M059J (cell line): ENCODE measurements at places on chromosomes 1 and 21. TPM values are rescaled to one million over a fixed set of nuclear protein-coding genes. Genes with fewer than 3 reads are reported as not detected.
A peak's percentile ranks its signal among the peaks of the same experiment; 100 is the strongest.

Gene NUDT4B
- total RNA-seq = 10.7 and 31.9 TPM in 2 replicates

GRCh38 chr1:47647327-47647845, 209.5 kb downstream of the FOXD2 start:
- no peak for DNase-seq

- peak; percentile 8 for DNase-seq
Measured at GRCh38 chr1:114558544-114558943, 22.9 kb downstream of the BCAS2 start.

Gene SELL
- total RNA-seq = 0.15 TPM in 1 of 2 replicates, not detected in the other

Gene HHAT
- 4.2 and 5.2 TPM in 2 replicates for total RNA-seq

Gene CYP2J2
- total RNA-seq = 1.7 and 3.2 TPM in 2 replicates

Gene CASP9
- 5.0 and 10.1 TPM in 2 replicates for total RNA-seq

Gene HMCN1
- 1.6 and 2.1 TPM in 2 replicates for total RNA-seq

GRCh38 chr1:226661271-226661670, 77.8 kb downstream of the ITPKB start:
- DNase-seq = no peak

DNA sequence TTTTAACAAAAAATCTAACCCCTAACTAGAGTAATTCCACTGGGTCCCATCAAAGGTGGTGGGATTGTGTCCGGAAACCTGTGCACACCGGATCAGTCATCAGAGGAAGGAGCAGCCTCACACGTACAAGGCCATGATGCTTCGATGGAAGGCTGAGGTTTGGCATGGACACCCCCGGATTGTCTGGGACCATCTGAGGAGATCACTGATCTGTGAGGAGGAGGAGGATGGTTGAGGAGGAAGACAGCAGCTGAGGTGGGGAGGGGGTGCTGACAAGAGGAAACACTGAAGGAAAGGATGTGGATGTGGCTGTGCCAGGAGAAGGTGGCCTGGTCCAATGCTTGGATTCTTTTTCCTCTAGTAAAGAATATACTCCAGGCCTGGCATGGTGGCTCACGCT, 41.3 kb downstream of the GPR161 start:
- DNase-seq = no peak

Gene C1orf87
- not detected in 2 replicates for total RNA-seq

GRCh38 chr21:35102488-35103371, 53.6 kb upstream of the RUNX1 start:
- DNase-seq = no peak

DNA sequence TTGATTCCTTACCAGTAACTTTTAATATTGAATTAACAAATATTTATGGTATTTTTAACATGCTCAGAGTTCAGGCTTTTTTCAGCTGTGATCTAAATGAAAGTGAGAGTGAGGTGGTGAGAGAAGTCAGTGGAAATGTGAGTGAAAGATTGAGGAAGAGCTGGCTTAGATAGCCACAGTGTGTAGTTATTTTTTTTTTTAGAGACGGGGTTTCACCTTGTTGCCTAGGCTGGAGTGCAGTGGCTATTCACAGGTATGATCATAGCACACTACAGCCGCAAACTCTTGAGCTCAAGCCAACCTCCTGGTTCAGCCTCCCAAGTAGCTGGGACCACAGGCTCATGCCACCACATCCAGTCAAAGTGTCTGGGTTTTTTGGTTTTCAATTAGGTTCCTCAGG, 10.9 kb downstream of the RNF11 start:
- no peak for DNase-seq

DNA sequence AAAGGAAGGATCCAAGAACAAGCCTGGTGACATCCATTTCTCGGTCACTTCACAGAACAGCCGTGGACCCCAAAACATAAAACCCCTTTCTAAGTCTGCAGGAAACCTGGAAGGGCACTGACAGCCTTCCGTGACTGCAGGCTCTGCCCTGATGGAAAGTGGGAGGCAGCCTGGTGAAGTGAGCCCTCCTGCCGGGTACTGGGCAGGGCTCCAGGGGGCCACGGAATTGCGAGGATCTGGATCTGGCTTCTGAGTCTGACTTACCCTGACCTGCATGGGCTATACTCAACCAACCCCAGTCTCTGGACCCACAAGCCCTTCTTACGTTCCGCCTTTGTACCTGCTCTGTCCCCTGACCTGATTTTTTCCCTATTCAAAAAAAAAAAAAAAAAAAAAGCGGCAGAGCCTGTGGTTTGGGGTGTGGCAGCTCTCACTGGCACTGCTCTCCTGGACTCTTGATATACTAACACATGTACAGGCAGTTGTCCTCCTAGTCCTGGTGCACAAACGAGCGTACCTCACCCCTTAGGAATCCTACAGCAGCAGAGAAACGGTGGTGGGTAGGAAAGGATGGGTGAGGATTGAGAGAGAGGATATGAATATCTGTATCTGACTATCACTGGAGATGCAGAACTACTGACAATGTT, 82.9 kb downstream of the BEND5 start:
- DNase-seq = no peak

Gene KCNE2
- 0.10 TPM in 1 of 2 replicates, not detected in the other for total RNA-seq

DNA sequence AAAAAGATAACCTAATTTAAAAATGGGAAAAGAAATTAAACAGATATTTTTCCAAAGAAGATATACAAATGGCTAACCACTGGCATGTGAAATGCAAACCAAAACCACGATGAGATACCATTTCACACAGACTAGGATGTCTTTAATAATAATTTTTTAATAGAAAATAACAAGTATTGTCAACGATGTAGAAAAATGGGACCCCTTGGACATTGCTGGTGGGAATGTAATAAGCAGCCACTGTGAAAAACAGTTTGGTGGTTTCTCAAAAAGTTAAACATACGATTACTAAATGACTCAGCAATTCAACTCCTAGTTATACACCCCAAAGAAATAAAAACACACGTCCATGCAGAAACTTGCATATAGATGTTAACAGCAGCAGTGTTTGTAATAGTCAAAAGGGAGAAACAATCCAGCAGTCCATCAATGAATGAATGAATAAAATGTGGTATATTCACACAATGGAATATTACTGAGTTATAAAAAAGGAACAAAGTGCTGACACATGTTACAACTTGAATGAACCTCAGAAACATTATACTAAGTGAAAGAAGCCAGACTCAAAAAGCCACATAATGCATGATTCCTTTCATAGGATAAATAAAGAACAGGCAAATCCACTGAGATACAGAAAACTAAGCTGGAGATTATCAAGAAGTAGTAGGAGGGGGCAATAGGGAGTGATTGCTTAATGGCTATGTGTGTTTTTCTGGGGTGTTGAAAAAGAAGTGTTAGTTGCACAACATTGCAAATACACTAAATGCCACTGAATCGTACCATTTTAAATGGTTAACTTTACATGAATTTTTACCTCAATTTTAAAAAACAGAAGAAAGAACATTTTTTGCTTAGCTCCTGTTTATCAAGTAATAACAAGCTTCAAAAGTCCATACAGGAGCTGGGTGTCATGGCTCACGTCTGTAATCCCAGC, 4.1 kb downstream of the PPT1 start:
- no peak for DNase-seq

DNA sequence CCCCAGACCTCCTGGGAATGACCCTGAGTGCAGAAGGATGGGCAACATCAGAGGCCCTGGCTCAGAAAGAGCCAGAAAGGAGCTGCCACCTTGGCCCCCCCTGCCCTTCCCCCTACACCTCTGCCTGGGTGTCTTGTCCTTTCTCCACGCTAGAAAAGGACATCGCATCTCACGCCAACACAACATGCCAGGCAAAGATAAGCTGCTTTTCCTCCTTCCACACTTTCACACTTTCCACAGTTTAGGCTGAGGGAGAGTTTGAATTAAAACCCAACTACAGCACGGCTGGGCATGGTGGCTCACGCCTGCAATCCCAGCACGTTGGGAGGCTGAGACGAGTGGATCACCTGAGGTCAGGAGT, 109.5 kb downstream of the SPSB1 start:
- DNase-seq = no peak

- no peak for DNase-seq
Measured at GRCh38 chr1:156703336-156703735, 2.0 kb downstream of the CRABP2 start.

Gene CFH
- total RNA-seq = 58.0 and 76.5 TPM in 2 replicates

DNA sequence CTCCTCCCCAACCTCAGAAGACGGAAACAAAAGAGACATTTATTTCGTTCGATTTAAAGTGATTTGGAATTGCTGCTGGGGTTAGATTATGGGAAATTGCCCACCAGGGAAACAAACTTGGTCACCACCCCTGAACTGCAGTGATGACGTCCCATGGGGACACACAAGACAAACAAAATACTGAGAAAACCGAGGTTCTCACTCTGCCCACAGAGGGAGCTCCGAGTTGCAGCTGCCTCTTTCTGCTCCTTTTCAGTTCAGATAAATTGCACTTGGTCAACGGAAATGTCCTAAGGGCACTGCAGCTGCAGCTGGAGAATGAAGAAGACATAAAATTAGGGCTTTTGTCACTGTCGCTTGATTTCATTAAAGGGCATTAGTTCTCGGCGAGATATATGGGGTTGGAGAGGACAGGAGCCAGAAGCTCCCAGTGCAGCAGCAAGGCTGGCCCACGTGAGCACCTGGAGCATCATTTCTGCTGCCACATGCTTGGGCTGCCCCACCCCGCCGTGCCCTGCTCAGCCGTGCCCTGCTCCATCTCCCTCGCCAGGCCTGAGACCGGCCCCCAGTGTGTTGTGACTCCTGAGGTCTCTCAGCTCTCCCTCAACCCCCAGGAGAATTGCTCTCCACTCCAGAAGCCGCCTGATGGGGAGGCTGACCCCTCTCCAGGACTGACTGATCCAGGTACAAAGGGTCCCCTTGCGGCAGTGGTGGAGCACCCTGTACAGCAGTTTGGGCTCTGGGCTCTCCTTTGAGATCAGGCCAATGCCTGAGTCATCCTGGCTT, 231.7 kb upstream of the AJAP1 start:
- DNase-seq = no peak

- DNase-seq = no peak
Measured at GRCh38 chr1:61109158-61109557, 26.8 kb downstream of the NFIA start.

Gene CRABP2
- total RNA-seq = 21.1 and 31.9 TPM in 2 replicates

DNA sequence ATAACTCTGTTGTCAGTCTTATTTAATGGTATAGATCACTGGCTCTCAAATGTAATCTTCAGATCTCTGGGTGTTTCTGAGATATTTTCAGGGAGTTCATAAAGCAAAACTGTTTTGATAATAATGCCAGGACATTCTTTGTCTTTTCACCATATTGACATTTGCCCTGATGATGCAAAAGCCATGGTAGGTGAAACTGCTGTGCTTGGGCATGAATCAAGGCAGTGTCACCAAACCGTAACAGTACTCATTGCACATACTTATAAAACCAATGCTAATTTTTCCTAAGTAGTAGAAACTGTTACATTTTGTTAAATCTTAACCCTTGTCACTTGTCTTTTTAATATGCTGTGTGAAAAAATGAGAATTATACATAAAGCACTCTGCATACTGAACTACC, 76.0 kb downstream of the RPS6KC1 start:
- no peak for DNase-seq

- DNase-seq = no peak
Measured at GRCh38 chr1:96533820-96534219, 187.8 kb upstream of the PTBP2 start.

DNA sequence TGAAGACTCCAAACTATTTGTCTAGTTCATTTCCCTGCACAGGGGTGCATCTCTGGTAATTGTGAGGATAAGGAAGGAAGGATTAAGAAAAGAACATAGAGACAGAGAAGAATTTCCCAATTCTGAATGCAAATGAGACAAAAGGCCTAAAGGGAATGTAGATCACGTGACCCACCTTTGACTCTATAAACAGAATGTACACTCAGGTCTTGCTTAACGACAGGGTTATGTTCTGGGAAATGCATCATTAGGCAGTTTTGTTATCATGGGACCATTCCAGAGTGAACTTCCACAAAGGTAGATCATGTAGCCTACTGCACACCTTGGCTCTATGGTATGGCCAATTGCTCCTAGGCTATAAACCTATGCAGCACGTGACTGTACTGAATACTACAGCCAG, 252.3 kb upstream of the ZP4 start:
- DNase-seq = no peak

DNA sequence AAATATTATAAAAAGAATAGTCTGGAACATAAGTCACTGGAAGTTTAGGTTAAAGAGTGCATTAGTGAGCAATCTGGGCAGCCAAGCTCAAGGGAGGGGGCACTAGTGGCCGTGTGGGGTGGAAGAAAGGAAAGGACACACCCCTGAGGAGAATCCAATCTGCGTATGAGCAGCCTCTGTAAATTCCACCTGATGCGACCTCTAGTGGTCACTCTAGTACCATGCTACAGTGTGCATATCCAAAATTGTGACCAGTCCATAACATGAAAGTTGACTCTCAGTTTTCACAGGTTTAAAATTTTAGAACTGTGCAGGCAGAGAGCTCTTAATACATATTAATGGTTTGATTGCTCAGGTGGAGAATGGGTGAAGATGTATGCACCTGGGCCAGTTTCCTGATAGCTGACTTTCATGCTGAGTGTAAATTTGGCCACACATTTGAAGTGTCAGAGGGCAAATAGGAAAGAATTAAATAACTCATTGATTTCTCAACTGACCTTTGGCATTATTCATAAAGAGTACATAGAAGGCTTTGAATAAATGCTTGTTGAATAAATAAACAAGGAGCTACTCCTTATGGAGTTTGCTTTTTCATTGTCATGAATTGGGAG, 105.9 kb upstream of the C21orf91 start:
- peak; percentile 64 for DNase-seq

DNA sequence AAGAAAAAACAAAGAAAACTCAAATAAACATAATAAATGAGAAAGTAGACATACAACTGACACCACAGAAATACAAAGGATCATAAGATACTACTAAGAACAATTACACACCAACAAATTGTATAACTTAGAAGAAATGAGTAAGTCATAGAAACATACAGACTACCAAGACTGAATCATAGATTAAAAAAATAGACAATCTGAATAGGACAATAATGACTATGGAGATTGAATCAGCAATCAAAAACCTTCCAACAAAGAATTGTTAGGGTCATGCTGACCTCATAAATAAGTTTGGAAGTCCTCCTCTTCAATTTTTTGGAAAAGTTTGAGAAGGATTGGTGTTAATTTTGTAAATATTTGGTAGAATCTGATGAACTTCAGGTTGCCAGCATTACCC, 159.0 kb downstream of the PTBP2 start:
- no peak for DNase-seq

Gene LCE6A
- total RNA-seq = not detected in 2 replicates

DNA sequence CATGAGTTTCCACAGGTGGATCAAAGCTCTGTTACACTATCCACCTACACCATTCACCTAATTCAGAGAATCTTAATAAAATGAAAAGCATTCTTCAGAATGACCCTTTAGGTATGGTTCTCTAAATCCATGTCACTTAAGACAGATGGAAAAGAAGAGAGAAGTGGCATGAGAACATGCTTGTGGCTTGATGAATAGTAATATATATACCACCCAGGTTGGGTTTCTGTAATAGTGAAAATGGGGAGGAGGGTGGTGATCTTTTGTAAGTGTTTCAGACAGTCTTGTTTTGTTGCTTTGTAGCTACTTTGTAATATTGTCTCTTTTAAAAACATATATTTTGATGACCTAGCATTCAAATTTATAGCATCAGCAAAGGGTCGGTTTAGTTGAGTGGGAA, 469.8 kb downstream of the USP25 start:
- no peak for DNase-seq

Gene FAM72B
- 9.2 and 15.3 TPM in 2 replicates for total RNA-seq
